ENCODE measurements at places on chromosomes 13 and 19.

GRCh38 chr13:29567411-29567810 is 28.1 kb downstream of the SLC7A1 start:
- no peak for DNase-seq

- no peak for DNase-seq
These were observed 239.7 kb downstream of the DNAJC15 start for GRCh38 chr13:43263047-43263446.

- DNase-seq: no peak
These were observed 109.3 kb downstream of the KDM4B start for GRCh38 chr19:5078182-5078581.

DNA sequence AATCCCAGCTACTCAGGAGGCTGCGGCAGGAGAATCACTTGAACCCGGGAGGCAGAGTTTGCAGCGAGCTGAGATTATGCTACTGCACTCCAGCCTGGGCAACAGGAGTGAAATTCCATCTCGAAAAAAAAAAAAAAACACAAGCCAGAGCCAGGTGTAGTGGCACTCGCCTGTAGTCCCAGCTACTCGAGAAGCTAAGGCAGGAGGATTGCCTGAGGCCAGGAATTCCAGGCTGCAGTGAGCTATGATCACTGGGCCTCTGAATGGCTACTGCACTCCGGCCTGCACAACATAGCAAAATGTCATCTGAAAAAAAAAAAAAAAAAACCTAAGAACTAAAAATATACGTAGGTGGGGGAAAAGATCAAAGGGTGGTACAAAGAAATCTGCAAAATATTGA is 19.4 kb downstream of the EPS15L1 start:
- DNase-seq: no peak

DNA sequence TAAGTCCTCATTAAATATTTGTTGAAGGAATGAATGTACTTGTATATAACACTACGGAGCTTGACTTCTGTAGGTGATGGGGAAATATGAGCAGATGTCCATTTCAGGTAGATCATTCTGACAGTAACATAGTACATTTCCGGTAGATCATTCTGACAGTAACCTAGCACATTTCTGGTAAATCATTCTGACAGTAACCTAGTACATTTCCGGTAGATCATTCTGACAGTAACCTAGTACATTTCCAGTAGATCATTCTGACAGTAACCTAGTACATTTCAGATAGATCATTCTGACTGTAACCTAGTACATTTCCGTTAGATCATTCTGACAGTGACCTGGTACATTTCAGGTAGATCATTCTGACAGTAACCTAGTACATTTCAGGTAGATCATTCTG is 2.5 kb downstream of the PHF11 start:
- no peak for DNase-seq

DNA sequence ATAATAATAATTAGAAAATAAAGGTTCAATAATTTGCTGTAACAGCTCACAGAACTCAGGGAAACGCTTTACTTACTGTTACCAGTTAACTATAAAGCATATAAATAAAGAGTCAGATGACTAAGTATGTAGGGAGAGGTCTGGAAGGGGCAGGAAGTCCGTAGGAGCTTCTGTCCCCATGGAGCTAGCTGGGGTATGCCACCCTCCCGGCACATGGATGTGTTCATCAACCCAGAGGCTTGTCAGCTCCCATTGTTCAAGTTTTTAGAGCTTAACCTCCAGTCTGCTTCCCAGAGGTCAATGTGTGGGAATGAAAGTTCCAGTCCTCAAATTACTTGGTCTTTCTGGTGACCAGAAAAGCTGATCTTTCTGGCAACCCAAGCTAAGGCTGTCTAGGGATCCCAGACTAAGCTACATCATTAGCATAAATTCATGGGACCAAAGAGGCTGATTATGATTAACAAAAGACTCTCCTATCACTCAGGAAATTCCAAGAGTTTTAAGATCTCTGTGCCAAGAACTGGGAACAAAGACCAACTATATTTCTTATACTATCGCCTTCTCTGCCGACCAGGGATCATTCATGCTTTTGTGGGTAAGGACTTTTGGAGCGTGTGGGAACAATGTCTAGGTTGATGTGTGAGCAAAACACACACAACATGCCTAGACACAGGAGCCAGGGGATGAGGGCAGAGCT is 31.7 kb upstream of the ZNF507 start:
- DNase-seq: no peak

DNA sequence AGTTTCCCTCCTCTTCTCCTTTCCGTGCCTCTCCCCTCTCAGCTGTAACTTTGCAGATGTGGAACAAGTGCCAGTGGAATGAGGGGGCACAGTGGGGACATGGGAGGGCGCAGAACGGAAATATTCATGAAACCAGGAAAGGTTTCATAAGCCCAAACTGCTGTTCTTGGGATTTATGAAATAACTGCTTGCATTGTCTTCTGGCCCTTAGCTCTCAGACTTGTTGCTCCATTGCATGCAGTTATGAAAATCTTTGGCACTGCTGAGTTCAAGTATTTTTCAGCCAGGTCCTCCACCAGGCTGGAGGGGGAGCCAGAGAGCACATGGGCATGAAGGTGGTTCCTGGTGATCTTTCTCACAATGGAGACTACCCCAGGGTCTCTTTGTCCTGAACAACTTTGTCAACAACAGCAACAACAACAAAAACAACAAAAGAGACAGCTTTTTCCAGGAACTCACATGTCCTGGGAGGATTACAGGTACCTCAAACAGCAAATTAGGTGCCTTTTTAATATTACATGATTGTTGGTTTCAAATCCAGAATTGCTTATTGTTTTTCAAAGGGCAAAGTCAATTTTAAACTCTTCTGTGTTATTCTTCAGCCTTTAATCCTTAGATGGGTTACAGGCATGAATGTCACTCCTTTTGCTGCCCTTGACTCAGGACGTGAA is 1.5 kb downstream of the RGCC start:
- no peak for DNase-seq

- DNase-seq: no peak
These were observed 58.8 kb upstream of the C1QTNF9B start for GRCh38 chr13:23956106-23956505.

- DNase-seq: no peak
These were observed 10.6 kb upstream of the PNMA8A start for GRCh38 chr19:46481947-46482346.

DNA sequence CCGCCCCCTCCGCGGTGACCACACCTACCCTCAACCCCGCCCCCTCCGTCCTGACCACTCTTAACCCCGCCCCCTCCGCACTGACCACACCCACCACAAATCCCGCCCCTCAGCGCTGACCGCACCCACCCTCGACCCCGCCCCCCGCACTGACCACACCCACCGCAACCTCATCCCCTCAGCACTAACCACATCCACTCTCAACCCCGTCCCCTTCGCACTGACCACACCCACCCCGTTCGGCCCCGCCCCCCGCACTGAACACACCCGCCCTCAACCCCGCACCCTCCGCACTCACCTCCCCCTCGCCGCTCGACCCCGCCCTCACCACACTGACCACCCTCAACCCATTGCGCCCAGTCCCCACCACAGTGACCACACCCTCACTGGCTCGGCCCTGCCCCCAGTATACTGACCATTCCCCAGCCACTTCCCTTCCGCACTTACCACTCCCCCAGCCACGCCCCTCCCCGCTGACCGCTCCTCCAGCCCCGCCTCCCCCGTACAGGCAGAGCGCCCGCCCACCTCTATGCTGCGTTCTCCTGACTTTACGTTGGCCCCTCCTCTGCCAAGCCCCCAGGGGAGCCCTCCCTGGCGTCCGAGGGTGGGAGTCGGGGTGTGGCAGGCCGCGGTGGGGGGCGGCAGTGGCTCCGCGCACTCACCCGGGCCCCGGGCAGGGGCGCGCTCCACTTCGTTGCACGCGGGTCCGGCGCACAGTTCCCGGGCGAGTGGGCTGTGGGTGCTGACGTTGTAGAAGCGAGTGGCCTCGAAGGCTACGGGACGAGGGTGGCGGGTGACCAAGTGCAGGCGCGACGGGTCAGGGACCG is 8.4 kb downstream of the F2RL3 start:
- DNase-seq: no peak

DNA sequence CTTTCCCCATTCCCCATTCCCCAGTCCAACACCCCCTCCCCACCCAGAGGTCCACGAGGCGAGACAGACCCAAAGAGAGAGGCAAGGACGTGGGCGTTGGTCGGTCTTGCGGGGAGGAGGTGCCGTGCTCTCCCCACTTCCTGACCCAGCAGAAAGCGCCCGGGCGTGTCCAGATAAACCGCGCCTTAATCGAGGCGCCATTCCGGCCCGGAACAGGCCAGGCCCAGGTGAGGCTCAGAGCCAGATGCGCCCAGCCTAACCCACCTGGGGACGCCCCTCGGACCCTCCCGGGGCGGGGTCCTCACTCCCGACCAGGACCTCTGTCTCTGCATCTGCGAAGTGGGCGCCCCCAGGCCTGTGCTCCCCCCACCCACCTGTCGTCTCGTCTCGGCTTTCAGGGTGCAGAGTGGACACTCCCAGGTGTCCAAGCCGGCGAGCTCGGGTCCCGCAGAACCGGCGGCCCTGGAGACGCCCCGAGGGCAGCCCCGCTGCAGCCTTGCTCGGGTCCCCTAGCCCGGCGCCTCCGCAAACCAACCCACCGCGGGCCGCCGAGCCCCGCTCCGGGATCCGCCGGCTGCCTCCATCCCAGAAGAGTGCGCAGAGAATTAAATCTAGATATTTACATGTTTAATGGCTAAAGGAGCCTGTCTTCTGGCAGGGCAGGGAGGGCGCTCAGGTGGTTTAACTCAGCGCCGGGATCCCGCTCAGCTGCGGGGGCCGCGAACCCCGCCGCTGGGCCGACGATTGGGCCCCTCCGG is 5.0 kb upstream of the ONECUT3 start:
- DNase-seq: no peak

DNA sequence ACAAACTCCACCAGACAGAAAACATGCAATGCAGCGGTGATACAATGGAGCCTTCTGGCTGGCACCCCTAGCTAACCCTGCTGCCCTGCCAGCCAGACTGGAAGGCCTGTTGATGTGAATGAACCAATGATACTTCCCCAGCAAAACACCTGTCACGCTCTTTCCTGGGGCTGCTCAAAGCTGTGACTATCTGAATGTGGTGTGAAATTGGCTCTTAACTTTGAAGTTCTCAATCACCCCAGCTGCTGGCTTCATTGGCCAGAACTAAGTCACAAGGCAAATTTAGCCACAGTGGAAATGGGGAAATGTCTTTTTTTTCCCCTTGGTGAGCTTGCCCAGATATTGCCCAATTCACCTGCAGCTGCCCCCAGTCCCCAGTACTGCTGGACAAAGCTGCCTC is 147.3 kb downstream of the SLC7A1 start:
- no peak for DNase-seq

DNA sequence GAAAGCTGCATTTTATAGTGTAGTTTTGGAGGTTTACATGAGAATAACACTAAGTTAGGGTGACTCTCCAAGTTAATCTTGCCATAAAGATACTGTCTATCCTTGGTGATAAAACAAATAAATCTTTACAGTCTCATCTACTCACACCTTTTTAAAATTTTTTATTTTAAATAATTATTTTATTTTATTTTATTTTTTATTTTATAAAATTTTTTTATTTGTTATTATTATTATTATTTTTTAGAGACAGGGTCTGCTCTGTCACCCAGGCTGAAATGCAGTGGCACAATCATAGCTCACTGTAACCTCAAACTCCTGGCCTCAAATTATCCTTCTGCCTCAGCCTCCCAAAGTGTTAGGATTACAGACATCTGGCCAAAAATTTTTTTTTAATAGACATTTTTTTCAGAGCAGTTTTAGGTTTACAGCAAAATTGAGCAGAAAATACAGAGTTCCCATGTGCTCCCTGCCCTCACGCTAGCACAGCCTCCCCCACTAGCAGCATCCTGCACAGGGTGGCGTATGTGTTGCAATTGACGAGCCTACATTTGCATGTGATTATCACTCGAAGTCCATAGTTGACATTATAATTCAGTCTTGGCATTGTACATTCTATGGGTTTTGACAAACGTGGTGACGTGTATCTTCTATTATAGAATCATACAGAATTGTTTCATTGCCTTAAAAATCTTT is 41.0 kb downstream of the RASL11A start:
- DNase-seq: no peak
